ENCODE measurements at places on chromosomes 7 and 10.
A peak's percentile ranks its signal among the peaks of the same experiment; 100 is the strongest.

- DNase-seq = no peak
These were observed 91.2 kb upstream of the KCNIP2 start for GRCh38 chr10:101934686-101935305.

GRCh38 chr10:28587970-28588290, 55.0 kb downstream of the WAC start:
- no peak for DNase-seq

GRCh38 chr10:99431190-99431760, 851 bp upstream of the GOT1 start:
- peak; percentile 23 for DNase-seq

DNA sequence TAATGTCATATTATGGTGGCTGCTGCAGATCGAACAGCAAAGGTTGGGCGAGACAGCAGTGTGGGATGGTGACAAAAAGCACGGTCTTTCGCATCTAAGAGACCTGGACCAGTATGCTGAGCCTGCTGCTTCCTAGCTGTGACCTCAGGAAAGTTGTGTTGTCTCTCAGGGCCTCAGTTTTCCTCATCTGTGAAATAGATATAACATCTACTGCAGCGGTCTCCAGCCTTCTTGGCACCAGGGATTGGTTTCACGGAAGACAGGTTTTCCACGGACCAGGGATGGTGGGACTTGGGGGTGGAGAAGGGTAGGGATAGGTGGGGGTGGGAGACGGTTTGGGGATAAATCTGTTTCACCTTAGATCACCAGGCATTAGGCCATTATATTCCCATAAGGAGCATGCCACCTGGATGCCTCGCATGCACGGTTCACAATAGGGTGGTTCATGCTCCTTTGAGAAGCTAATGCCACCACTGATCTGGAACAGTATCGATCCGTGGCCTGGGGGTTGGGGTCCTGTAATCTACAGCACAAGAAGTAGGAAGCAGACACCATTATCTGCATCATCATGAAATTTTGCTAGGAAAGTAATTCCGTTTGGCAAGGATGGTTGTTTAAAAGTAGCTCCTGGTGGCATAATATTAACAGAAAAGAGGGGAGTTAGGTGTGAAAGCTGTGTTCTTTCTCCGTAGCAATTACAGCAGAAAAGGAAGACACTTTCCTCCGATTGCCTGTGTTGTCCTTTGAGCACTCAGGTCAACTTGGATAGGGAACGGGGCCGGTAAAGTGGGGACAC, 10.8 kb downstream of the KLF6 start:
- no peak for DNase-seq

- peak; percentile 48 for DNase-seq
These were observed 544.4 kb downstream of the DNAJB6 start for GRCh38 chr7:157881048-157881771.

- DNase-seq = no peak
These were observed 157.6 kb downstream of the ATRNL1 start for GRCh38 chr10:115250784-115251183.

- no peak for DNase-seq
These were observed 78.0 kb downstream of the HIP1 start for GRCh38 chr7:75660566-75661215.

DNA sequence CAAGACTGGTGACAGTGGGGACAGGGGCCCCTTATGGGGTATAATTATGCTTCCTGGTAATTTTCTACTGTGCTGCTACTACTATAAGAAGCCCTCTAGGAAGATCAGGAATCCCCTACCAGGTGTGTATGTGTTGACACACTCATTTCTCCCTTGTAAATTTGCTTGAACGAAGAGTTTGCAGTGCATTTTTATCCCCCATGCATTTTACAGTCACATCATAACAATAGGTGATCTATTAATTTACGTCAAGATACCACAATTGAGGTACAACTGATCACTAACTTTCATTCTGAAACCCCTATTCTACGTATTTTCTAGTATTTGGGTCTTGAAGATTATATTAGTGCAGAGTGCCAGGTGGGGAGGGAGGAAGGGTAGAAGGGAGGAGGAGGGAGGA, 252.2 kb downstream of the NSUN6 start:
- DNase-seq = no peak

GRCh38 chr10:12807096-12807755, 194.3 kb downstream of the CCDC3 start:
- no peak for DNase-seq

DNA sequence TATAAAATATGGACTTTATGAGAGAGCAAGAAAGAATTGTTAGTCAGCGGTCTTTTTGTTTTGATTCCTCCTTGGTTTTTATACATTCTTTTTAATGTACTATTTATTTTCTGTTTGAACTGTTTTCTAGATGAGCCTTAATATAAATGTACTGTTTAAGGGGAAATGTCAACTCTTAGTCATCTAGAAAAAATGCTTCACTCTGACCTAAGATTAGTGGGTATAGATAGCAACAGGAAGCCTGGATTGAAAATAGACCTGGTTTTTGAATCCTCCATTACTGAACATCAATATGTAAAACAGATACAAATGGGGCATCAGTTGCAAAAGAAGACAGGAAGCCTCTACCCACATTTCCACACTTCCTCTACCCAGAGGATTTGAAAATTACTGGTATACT, 87.8 kb downstream of the CHRM2 start:
- DNase-seq = no peak

GRCh38 chr10:125060826-125061556, 99.4 kb downstream of the CTBP2 start:
- DNase-seq = peak; percentile 68

DNA sequence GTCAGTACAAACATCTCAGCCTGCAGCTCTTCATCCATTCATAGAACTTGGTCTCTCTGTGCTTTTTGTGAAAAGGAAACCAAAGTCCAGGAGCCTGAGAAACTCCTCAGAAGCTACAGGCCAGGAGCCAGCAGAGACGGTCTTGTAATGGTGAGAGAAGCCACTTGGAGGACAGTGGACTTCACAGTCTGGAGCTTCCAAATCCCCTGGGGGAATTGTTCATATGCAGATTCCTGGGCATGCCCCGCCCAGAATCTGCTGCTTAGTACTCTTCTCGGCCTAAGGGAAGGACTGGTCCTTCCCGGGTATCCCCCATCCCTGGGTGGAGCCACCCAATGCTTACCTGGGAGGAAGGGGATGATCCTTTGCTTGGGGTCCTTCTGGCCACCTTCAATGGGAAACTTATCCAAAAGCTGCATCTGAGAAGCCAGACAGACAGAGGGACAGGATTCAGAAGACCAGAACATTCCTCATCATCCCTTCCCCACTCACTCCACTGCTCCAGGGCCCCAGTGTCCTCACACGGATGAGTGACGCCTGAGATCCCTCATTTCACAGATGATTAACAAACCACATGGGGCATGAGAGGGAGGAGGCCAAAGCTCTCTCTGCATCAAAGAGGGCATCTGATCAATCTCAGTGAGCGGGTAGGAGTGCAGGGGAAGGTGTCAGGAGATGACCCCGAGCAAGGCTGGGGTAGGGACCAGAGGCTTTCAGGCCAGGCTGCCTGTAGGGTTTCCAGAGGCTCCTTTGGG, 88.4 kb downstream of the SH3PXD2A start:
- DNase-seq = no peak

DNA sequence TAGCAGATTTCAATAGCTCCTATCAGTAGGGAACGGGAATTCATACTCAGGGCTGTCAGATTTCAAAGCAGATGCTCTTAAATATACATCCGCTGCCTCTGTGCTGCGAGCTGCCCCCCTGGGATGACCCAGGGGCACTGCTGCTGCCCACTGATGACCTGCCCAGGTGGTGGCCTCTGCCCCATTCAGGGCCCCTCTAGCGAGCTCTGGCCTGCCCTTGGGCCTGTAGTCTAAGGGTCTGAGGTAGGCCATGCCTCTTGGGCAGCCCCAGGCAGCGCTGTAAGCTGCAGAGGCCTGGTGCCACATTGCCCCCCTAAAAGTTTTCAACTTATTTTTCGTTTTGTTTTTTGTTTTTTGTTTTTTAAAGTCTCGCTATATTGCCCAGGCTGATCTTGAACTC, 50.6 kb upstream of the SH2B2 start:
- no peak for DNase-seq

DNA sequence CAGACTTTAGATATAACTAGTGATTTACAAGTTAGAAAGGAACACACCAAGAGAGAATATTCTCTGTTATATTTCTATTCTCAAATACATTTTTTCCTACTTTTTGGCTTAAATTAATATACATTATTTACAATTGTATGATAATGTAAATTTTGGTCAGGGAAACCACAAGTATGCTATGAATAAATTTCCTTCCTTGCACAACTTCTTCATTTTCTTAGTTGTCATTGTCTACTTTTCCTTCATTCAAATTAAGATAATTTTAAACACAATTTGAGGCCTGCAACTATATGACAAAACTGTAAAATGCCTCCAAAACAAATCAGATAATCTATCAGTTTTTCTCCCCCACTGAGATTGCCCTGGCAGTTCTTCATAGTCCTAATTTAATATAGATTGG, 131.3 kb downstream of the CDK14 start:
- no peak for DNase-seq

- no peak for DNase-seq
These were observed 12.6 kb downstream of the MICALL2 start for GRCh38 chr7:1446620-1447032.

All from activated naive CD4-positive, alpha-beta T cell treated with anti-CD3 and anti-CD28 coated beads for 36 hours (primary cell).